CD4-positive, CD25-positive, alpha-beta regulatory T cell (primary cell): ENCODE measurements at places on chromosomes 4 and X. TPM values are rescaled to one million over a fixed set of nuclear protein-coding genes. Genes with fewer than 3 reads are reported as not detected.

Gene TRIM61
- total RNA-seq: 0.25 TPM

Gene ADH1C
- total RNA-seq: not detected

Gene RPA4
- total RNA-seq: 1.9 TPM

- DNase-seq: no peak
- peaks cover 97% of the 10 kb centered on the region for H3K4me1 ChIP-seq
- peak overlapping the region; percentile 58 for H3K4me3 ChIP-seq
- H3K27ac ChIP-seq: peak overlapping the region; percentile 100
Observed at GRCh38 chr4:102817613-102818268, 9.6 kb downstream of the UBE2D3 start.

DNA sequence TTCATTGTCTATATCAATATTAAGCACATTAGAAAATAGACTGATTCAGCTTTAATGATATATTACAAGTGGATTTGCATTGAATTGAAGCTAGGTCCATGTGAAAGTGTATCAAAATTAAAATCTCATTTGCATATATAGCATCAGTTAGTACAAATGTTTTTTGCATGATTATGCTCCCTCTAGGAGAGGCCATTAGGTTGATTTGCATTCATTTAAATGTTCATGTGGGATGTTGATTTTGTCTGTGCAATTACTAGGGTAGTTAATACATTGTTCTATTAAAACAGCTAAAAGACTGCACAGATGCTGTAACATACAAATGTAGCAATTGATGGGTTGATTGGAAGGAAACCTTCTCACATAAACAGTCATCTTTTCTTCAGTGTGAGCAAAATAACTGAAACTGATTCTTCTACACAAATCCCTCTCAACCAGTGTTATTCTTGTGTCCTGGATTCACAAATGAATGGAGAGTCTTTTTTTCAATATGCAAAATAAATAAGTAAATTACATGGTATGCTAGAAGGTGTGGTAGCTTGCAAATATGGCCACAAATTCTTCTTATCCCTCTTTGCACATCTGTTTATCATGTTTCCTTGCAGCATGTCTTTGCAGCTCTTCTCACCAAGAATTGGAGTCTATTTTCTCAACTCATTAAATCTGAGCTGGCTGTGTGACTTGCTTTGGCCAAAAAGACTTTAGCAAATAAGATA, 48.6 kb upstream of the DYNLT3 start:
- H3K27ac ChIP-seq: no peak overlapping the region
- H3K4me3 ChIP-seq: no peak overlapping the region
